NCI-H748 treated with DMSO at 0.1 percent for 48 hours (cell line): ENCODE measurements at places on chromosomes 16 and 17.

DNA sequence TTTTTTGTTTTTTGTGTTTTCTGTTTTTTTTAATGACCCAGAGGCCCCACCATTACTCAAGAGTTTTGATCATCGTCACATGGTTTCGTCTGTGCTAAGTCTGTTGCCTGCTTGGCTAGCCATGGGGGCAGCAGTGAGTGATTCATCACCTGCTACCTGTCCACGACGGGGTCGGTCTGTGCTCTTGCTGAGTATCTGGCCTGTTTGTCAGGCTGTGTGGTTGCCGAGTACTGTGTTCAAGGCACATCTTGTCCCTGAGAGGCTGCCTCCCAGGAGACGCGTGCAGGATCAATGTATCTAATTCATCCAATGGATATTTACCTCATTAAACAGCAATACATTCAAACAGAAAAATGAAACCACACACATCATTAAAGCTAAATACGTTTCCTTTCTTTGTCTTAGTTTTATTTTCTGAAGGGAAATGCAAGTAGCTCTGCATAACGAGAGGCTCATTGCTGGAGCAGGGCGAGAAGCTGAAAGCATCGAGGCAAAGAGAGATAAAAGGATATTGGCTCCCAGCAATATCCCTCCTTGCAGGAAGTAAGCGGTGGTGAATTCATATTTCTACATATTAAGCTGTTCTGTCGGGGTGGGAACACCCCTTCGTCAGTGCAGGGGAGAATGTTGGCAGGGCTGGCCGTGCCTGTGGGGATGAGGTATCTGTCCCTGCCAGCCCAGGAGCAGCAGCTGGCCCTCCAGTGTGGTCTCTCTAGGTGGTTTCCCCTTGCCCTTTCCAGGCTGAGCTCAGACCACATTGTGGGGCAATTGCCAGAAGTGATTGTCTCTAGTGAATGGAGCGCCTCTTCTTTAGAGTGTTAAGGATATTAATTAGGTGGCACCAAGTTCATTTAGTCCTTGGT is 166.2 kb upstream of the ASIC2 start:
- no peak for DNase-seq

GRCh38 chr16:84791088-84791487 is 28.7 kb upstream of the CRISPLD2 start:
- DNase-seq = no peak

DNA sequence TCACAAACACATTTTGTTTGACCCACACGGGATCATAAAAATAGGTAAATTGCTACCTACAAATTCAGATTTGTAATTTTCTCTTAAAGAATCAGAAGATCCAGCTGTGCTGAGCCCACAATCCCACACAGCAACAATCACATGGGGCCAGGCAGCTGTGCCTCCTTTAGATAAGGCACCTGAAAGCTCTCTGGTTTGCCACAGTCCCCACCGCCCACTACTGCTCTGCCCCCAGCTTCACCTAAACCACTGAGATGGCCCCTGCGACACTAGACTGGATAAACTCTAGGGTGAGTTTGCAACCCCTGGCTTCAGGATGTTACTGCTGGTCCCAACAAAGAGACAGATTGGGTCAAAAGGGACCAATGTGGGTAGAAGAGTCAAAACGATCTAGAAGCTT is 96.8 kb downstream of the GSG1L start:
- DNase-seq = no peak

DNA sequence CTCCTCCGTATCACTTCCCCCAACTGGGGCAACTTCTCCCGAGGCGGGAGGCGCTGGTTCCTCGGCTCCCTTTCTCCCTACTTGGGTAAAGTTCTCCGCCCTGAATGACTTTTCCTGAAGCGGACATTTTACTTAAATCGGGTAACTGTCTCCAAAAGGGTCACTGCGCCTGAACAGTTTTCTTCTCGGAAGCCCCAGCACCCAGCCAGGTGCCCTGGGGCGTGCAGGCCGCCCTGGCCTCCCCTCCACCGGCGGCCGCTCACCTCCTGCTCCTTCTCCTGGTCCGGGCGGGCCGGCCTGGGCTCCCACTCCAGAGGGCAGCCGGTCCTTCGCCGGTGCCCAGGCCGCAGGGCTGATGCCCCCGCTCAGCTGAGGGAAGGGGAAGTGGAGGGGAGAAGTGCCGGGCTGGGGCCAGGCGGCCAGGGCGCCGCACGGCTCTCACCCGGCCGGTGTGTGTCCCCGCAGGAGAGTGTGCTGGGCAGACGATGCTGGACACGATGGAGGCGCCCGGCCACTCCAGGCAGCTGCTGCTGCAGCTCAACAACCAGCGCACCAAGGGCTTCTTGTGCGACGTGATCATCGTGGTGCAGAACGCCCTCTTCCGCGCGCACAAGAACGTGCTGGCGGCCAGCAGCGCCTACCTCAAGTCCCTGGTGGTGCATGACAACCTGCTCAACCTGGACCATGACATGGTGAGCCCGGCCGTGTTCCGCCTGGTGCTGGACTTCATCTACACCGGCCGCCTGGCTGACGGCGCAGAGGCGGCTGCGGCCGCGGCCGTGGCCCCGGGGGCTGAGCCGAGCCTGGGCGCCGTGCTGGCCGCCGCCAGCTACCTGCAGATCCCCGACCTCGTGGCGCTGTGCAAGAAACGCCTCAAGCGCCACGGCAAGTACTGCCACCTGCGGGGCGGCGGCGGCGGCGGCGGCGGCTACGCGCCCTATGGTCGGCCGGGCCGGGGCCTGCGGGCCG is 1.6 kb downstream of the HIC1 start:
- no peak for DNase-seq

- no peak for DNase-seq
These were observed 33.2 kb downstream of the CYTH1 start for GRCh38 chr17:78748730-78749317.

- no peak for DNase-seq
These were observed 5.9 kb upstream of the C16orf87 start for GRCh38 chr16:46836534-46837530.
